ENCODE measurements at places on chromosomes 6 and 20. TPM values are rescaled to one million over a fixed set of nuclear protein-coding genes. Genes with fewer than 3 reads are reported as not detected.
A peak's percentile ranks its signal among the peaks of the same experiment; 100 is the strongest.

DNA sequence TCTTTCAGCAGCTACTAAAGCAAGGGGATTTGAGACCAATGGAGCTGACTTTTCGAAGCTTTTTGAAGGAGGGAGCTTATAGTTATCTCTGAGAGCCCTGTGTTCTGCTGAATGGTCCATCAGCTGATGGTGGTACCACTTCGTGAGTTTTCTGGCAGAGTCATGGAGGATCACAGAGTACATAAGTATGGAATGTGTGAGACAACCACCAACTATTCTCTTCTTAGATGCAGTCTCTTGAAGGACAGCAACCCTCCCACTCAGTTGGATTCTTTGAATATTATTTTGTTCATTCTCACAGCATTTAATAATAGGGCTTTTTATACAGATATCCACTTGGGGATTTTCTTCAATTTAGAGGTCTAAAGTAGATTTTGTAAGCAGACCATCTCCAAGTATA lies 75.3 kb downstream of the ELOVL2 start:
- no peak overlapping the region for H3K4me3 ChIP-seq
- no peak for DNase-seq
- no peak overlapping the region for H3K27ac ChIP-seq
- H3K27me3 ChIP-seq: no peaks in the 10 kb centered on the region
- no peaks in the 10 kb centered on the region for H3K36me3 ChIP-seq

GRCh38 chr6:70586114-70586513 lies 19.4 kb downstream of the SDHAF4 start:
- no peak overlapping the region for H3K27ac ChIP-seq
- H3K36me3 ChIP-seq: no peaks in the 10 kb centered on the region
- no peaks in the 10 kb centered on the region for H3K4me1 ChIP-seq
- no peaks in the 10 kb centered on the region for H3K27me3 ChIP-seq
- DNase-seq: no peak

GRCh38 chr6:39224523-39225182 lies 4.6 kb downstream of the KCNK5 start:
- H3K4me1 ChIP-seq: peaks cover 95% of the 10 kb centered on the region
- no peaks in the 10 kb centered on the region for H3K36me3 ChIP-seq
- H3K4me3 ChIP-seq: no peak overlapping the region
- DNase-seq: no peak

DNA sequence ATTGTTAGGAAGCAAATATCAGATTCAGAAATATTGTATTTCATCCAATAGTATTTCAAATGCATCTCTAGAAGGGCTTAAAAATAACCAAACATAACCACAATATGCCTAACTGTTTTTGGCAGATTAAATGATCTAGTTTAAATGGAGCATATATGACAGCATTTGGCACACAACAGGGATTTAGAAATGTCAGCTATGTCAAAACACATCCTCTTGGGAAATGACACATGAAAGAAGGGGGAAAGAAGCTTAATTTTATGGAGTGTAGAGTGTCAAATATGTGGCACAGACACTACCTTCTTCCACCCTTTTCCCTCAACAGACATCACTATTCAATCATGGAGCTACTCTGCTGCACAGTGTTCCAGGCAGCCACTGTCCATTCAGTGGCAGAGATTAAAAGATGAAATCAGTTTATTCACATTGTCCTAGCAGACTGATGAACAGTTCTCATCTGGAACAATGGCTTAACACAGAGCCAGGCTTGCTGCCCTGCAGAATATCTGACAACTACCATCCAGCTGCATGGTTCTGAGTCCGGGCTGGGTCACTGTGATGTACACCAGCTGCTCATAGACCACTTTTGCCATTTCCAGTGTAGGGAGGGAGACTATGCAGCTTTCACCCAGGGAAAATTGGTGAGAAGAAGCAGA lies 349.8 kb downstream of the DHX35 start:
- no peaks in the 10 kb centered on the region for H3K4me1 ChIP-seq
- H3K36me3 ChIP-seq: no peaks in the 10 kb centered on the region
- no peak overlapping the region for H3K27ac ChIP-seq
- DNase-seq: no peak
- H3K4me3 ChIP-seq: no peak overlapping the region

- no peaks in the 10 kb centered on the region for H3K36me3 ChIP-seq
- peak overlapping the region; percentile 0 for H3K27ac ChIP-seq
- H3K4me3 ChIP-seq: no peak overlapping the region
- H3K4me1 ChIP-seq: peaks cover 77% of the 10 kb centered on the region
Measured at GRCh38 chr6:136284909-136285308, 4.7 kb downstream of the BCLAF1 start.

DNA sequence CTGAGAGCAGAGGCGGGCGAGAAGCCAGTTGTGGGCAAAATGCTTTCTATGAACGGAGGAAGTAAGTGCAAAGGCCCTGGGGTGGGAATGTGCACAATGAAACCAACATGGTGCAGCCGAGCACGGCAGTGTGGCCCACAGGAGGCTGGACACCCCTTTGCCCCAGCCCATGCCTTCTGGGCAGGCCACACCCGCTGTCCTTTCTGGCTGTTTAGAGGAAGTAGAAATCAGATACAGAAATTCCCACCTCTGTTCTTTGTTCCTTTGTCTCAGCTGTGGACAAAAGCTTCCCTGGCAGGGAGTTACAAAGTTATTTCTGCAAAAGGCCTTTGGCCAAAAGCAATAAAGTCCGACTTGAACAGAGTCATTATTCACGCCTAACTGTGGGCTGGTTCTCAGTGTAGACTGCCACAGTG lies 11.9 kb downstream of the SULF2 start:
- no peak overlapping the region for H3K27ac ChIP-seq
- no peaks in the 10 kb centered on the region for H3K36me3 ChIP-seq
- no peak for DNase-seq
- no peaks in the 10 kb centered on the region for H3K27me3 ChIP-seq
- H3K4me3 ChIP-seq: no peak overlapping the region

DNA sequence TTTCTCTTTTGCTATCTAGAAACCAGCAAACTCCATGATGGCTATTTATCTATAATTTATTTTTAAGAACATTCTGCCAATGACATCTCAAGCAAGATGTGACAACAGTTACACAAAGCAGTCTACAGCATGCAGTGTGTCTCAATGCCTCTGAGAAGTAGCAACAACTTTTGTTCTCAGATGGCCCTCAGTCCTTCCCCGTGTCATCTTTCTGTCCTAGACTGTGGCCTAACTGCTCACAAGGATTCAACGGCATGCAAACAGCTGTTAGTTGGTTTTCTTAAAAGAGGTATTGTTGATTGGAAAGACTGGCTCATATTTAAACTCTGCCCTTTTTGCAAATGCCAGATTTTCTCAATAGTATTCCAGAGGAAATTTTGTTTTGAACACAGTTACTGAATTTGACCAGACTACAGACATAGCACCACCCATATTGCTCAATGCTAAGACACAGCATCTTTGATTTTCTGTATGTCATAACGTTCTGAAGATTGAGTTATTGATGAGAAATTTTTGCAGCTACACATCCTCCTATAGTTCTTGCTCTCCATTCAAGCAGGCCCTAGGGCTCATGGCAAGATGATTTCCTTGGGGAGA lies 26.1 kb upstream of the F13A1 start:
- no peak overlapping the region for H3K4me3 ChIP-seq
- no peaks in the 10 kb centered on the region for H3K4me1 ChIP-seq
- H3K27ac ChIP-seq: no peak overlapping the region
- H3K36me3 ChIP-seq: no peaks in the 10 kb centered on the region
- no peaks in the 10 kb centered on the region for H3K27me3 ChIP-seq

XKR7 gene
- 0.07 TPM for total RNA-seq

TMEM170B gene
- 4.9 TPM for total RNA-seq

DNA sequence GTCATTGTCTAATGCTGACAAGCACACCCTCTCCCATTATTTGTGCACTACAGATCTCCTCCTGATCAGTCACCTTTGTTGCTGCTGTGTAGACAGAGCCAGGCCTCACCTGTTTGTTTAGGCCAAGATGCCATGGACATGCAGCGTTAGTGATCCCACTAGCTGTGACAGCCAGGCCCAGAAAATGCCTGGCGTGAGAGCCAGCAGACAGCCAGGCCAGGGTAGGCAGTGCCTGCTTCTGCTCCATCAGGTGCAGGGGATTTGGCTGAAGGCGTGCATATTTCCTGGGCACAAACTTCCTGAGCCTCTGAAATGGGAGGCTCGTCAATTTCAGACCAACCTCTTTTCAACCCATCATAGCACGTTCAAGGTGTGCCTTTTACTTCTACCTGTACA lies 27.3 kb downstream of the MANBAL start:
- no peak overlapping the region for H3K4me3 ChIP-seq
- peaks cover 30% of the 10 kb centered on the region for H3K4me1 ChIP-seq
- H3K36me3 ChIP-seq: no peaks in the 10 kb centered on the region
- no peaks in the 10 kb centered on the region for H3K27me3 ChIP-seq
- H3K27ac ChIP-seq: no peak overlapping the region

DNA sequence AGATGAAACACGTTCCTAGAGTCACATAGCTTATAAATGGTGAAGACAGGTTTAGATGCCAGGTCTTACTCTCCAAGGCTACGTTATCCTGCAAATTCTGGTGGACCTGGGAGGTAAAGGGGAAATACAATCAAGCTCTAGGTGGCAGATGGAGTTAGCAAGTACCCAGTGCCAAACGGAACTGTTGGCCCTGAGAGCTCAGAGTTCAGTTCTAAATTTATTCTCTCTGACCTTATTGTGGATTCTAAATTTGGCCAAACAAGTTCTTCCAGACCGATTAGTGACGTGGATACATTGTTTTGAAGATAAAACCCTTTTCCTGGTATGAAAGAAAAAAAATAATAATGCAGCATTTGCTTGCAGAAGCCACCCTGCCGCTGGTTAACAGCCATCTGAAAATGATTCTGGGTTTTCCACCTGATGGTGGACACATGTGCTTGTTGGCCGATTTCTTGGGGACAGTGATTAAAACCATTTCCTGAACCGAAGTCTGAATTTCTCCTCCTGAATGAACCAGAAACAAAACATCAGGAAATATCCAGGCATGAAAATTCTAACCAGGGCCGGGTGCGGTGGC lies 32.5 kb downstream of the RIPOR3 start:
- DNase-seq: no peak
- peaks cover 14% of the 10 kb centered on the region for H3K4me1 ChIP-seq
- no peak overlapping the region for H3K27ac ChIP-seq
- no peaks in the 10 kb centered on the region for H3K27me3 ChIP-seq
- H3K36me3 ChIP-seq: no peaks in the 10 kb centered on the region

GRCh38 chr6:37667050-37667814 lies 30.5 kb downstream of the MDGA1 start:
- H3K36me3 ChIP-seq: no peaks in the 10 kb centered on the region
- no peak for DNase-seq
- no peak overlapping the region for H3K4me3 ChIP-seq
- no peaks in the 10 kb centered on the region for H3K4me1 ChIP-seq

DNA sequence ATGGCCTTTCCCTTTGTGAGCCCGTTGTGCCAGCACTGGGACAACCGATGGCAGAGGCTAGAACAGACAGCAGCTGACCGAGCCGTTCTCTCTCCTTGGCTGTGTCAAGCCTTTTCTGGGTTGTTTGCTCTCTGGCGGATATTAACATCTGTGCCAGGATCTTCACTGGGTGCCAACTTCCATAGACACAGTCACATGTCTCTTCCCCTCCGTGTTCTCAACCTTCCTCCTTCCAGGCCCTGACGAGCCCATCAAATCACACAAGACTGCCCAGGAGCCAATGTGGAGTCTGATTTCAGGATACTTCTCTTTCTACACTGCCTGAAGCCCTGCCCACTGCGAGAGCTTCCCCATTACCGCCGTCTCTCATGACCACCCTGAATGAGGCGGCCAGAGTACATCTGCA lies 111.0 kb upstream of the RALGAPA2 start:
- no peak overlapping the region for H3K4me3 ChIP-seq
- no peaks in the 10 kb centered on the region for H3K36me3 ChIP-seq
- H3K27me3 ChIP-seq: no peaks in the 10 kb centered on the region
- no peak for DNase-seq
- H3K27ac ChIP-seq: no peak overlapping the region
- peaks cover 7% of the 10 kb centered on the region for H3K4me1 ChIP-seq

CBLN4 gene
- total RNA-seq: not detected

DNA sequence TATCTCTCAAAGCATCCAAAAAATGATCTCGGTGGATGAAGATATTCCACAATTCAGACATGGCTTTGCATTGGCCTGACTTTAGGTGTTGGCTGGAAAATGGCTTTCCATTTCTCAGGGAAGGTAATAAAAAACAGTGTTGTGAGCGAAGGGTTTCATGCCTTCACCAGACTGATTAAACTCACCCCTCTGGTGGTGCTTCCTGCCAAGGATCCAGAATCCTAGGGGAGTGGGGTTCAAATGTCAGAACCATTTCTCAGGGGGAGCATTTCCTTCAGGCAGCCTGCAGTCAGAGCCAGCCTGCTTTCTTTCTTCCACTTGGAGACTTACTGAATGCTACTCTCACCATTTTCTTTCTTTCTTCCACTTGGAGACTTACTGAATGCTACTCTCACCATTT lies 45.7 kb upstream of the SMIM28 start:
- no peak overlapping the region for H3K27ac ChIP-seq
- no peak for DNase-seq

Measured in upper lobe of left lung (tissue), 6 donors.